ENCODE measurements at places on chromosomes 4 and X.
A peak's percentile ranks its signal among the peaks of the same experiment; 100 is the strongest.

- DNase-seq, result no peak
Measured at GRCh38 chr4:108155373-108155772, 13.4 kb downstream of the LEF1 start.

DNA sequence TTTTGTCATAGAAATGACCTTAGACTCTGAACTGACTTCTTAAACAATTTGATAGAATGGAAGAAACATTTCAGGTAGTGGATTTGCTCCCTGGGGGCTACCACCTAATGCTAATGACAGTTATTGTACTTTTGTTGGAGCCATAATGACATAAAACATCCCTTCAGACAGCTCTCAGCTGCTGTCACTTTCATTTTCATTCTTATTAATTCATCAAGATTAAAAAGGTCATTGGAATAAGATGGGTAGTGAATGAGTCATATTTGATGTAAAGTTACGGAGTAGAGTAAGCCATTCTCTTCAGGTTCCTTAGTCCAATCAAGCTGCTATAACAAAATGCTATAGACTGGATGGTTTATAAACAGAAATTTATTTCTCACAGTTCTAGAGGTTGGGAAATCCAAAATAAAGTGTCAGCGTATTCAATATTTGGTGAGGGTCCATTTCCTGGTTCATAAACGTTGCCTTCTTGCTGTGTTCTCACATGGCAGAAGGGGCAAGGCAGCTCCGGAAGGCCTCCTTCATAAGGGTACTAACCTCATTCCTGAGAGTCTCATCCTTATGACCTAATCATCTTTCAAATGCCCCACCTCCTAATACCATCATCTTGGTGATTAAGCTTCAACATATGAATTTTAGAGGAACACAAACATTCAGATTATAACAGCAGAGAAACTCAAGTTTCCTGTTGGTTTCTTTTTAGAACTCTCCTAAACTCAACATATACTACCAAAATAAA is 268.5 kb downstream of the ARAP2 start:
- DNase-seq, result no peak

- no peak for DNase-seq
Measured at GRCh38 chrX:151688695-151689094, 6.6 kb upstream of the PRRG3 start.

- peak; percentile 11 for DNase-seq
Measured at GRCh38 chrX:46554942-46555341, 9.7 kb upstream of the ZNF674 start.

DNA sequence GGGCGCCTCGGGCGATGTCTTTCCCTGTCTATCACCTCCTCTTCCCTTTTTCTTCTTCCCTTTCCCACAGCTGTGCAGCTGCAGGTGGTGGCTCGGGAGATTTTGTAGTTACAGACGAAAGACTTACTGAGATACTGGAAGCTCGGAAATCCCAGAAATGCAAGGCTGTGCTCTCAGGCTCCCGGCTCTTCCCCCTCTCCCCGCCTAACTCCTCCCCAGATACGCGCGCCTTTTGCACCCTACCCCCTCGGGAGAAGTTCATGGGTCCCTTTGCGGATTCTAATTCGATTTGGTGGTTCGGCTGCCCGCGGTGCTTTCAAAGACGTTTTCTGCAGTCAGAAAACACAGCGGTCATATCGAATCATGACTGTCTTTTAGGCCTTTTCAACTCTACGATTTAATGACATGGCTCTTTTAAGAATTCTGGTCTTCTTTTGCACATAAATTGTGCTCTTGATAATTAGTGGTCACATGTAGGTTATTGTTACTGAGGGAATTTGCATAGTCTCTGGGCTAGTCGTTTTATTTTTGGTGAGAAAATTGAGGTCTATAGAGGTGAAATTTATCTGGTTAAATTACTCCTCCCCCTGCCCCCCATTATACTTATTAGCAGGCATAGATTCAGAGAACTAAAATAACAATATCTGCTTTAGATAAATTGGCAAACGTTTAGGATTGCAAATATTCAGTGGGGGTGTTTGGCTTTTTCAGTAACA is 1.6 kb downstream of the SEPTIN11 start:
- no peak for DNase-seq

- DNase-seq, result no peak
Measured at GRCh38 chr4:77367638-77368037, 210.6 kb downstream of the CCNG2 start.

- no peak for DNase-seq
Measured at GRCh38 chr4:15658136-15658770, 3.1 kb upstream of the FBXL5 start.

DNA sequence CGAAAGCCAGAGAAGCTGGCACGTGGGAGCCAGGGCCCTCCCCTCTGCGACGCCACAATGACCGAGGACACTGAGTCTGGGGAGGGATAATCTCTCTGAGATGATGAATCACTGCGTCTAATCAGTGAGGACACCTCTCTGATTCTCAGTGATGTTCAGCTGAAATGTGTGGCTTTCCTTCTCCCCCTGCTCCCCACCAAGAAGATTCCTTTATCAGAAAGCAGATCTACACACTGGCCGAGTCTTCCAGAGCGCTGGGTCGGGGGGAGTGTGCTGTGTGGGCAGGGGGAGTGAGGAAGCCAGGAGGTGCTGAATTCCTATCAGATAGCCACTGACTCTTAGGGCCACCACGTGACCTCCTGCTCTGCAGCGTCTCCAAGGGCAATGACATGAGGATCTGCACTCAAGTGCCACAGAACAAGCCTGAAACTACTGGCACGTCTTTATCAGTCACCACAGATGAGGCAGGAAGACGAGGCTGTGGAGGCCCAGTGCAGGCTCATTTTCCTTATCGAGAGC is 89.2 kb downstream of the GATB start:
- no peak for DNase-seq

DNA sequence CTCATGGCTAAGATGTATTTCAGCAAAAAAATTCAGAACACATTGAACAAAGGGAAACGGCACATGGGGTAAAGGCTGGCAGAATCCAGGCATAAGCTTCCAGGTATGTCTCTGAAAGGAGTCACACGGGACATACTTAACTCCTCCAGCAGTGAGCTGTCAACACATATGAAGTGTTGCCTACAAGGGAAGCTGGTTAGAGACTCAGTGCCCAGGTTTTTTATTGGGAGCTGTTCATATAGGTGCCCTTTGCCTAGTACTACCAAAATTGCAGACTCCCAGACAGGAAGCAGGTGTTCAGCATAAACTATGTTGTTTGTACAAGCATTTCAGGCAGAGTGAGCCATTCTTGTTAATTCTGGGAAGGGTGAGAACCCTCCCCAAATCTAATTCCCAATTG is 77.4 kb upstream of the PUDP start:
- no peak for DNase-seq

DNA sequence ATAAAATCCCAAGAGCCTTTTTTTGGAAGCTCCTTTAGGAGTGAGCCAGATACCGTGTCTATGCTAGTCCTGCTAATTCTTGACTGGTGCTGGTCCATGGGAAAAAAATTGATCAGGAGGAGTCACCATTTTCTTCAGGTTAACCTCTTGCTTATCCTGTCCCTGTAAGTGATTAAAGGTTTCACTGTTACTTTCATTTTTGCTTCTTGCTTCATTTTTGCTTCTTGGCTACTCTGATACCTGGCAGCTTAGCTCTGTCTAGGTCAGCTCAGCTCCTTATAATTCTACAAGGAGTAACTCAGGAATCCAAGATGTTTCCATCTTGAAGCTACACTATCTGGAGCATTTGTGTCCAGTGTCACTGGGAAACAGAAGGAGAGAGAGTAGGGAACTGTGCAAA is 45.7 kb downstream of the AFM start:
- DNase-seq, result no peak

DNA sequence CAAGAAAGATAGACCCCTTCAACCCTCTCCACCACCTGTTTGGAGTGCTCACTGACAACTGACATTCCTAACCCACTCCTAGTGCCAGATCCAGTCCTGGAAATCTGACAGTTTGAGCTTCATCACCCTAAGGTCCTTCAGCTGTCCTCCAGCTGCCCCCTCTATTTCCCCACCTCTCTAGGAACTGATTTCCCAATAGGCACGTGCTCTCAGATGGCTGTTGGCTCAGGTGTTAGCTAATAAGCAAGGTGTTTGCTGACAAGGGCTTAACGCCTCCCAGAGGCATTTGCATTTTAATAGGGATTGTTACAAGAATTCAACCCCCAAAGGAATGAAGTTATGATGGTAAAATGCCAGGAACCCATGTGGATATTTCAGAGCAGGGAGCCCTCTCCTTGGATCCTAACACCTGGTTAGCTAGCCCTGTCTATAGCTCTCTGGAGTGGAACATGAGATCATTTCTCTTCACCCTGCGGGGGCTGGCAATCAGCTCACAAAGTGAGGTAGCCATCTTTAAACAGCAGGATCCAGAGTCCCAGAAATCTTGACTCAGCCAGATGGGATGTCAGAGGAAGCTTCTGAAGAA is 348.5 kb upstream of the SFRP2 start:
- DNase-seq, result no peak

All from NCI-H2227 treated with DMSO at 0.1 percent for 48 hours (cell line).